Activated CD8-positive, alpha-beta T cell treated with anti-CD3 and anti-CD28 coated beads, Interleukin-2, amount 10 ng/mL, durations not matched to agents 7 days and 5 days (primary cell): ENCODE measurements at places on chromosomes 13 and 19. TPM values are rescaled to one million over a fixed set of nuclear protein-coding genes. Genes with fewer than 3 reads are reported as not detected.

The NEK5 gene
- total RNA-seq, result not detected

The USP12 gene
- 19.8 TPM for total RNA-seq

The PLPP2 gene
- total RNA-seq, result not detected

The CLASRP gene
- total RNA-seq, result 82.5 TPM

The COX6B1 gene
- total RNA-seq, result 471 TPM

The NCR1 gene
- total RNA-seq, result 0.47 TPM

The PSPC1 gene
- total RNA-seq, result 70.9 TPM

The ZNF486 gene
- total RNA-seq, result 13.9 TPM

The LYPD3 gene
- total RNA-seq, result 1.1 TPM

The FBXO17 gene
- total RNA-seq, result not detected

The ADPRHL1 gene
- total RNA-seq, result 0.87 TPM

The TMPRSS9 gene
- not detected for total RNA-seq

The AKT2 gene
- total RNA-seq, result 137 TPM

The KIRREL2 gene
- 2.2 TPM for total RNA-seq

The IZUMO1 gene
- total RNA-seq, result not detected

The PRRG2 gene
- total RNA-seq, result 1.5 TPM

The RDH8 gene
- not detected for total RNA-seq

The KLF1 gene
- total RNA-seq, result not detected

The ACP5 gene
- total RNA-seq, result 9.9 TPM

The EDDM13 gene
- 2.3 TPM for total RNA-seq
